Activated naive CD8-positive, alpha-beta T cell treated with anti-CD3 and anti-CD28 coated beads, Interleukin-2, amount 10 ng/mL, durations not matched to agents 7 days and 5 days (primary cell): ENCODE measurements at places on chromosomes 4 and X. TPM values are rescaled to one million over a fixed set of nuclear protein-coding genes. Genes with fewer than 3 reads are reported as not detected.

DNA sequence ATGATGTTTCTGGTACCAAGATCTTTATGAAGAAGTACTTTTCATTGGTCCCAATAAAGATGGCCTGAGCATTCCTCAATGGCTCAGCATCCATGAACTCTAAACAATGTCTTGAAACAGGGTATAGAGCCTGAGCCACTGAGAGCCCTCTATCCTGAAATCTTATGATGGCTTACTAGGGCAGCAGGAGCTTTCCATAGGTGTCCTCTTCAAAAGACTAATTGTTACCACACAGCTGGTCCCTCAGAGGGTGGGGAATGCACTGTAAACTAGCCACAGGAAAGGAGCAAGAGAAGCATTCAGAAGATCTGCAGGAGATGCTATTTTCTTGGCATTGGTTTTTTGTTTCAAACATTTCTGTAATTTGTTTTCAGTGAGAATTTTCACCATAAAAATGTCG, 5.6 kb upstream of the BANK1 start:
- no peak for DNase-seq

DNA sequence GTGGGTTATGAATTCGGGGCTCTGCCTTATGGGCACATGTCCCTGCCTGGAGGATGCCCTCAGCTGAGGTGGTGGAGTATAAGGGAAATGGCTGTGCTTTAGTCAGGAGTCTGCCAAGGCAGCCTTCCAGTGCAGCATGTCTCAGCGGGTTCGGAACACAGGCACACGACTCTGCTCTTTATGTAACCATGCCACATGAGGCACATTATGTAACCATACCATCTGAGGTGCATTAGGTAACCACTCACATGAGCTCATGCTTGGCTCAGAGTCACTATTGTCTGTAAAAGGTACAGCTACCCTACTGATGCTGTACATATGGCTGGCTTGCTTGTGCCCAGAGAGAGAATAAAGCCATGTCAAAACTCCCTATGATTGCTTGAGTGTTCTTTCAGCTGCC, 723.6 kb downstream of the TRAM1L1 start:
- DNase-seq: no peak

DNA sequence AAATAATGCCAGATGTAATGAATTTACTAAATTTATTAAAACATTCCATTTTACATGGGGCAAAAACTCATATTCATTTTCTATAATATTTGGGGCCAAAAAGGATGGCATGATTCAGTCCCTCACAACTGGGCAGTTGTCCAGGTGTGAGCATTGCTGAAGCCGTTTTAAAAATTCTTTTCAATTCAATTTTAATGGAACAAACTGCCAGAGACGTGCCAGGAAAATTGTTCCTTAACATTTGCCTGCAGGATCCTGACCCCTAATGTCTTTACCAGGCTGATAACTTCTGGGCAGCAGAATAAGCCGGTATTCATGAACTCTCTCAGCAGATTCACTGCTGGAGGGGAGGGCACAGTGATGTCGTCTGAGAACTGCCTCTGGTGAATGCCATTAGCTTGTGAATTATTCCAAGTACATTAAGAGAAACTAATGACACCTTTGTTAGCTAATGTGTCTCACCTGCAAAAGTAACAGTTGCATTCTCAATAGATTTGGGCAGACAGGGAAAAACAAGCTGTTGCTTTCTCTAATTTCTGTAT, 1445.1 kb upstream of the TENM3 start:
- no peak for DNase-seq

DNA sequence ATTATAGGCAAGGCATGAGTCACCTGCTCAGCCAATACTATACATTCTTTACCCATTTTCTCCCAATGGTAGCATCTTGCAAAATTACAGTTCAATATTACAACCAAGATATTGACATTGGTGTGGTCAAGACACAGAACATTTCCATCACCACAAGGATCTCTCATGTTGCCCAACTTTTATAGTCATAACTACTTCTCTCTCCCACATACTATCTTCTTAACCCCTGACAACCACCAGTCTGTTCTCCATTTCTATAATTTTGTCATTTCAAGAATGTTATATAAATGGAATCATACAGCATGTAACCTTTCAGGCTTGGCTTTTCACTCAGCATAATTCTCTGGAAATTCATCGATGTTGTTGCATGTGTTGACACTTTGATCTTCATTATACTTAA, 144.9 kb downstream of the ENOX2 start:
- no peak for DNase-seq

The IRS4 gene
- total RNA-seq: not detected
